Tibial nerve (tissue), 4 donors: ENCODE measurements at places on chromosomes 3 and 15.

GRCh38 chr3:45962033-45962432 is 18.8 kb downstream of the CXCR6 start:
- no peak for DNase-seq

DNA sequence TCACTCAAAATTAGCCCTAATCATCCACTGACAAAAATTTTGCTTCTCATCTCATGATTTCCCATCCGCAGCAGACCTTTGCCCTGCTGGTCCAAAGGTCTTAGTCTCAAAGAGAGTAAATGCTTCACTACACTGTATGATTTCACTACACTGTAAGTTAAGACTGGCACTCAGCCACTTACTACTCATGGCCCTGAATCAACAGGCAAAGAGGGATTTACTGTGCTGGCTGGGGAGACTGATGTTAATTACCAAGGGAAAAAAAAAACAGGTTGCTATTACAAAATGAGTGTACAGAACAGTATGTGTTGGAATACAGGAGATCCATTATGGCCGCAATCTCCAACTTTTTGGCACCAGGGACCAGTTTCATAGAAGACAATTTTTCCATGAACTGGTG is 214.8 kb downstream of the ZMAT3 start:
- no peak for DNase-seq

DNA sequence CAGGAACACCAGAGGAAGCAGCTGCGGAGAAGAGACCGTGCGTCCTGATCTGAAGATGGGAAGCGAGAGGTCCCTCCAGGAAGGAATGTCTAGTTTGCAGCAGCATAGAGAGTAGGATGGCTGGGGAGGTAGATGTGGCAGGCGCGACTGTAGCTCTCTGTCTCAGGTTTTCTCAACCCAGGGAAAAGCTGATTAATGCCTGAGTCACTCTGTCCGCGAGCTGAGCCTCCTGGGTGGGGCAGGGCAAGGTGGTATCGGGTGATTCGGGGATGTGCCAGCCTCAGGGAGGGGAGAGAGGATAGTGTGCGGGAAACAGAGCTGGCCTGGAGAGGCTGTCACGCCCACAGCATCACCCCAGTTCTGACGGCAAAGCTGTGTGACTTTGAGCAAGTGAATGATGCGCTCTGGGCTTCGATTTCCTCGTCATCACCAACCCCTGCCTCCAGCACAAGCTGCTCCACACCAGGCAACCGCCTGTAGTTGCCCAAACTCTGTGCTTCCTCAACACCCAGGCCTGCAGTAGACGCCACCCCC is 28.4 kb downstream of the CPN2 start:
- DNase-seq: no peak

GRCh38 chr3:127593178-127593577 is 2.6 kb upstream of the TPRA1 start:
- DNase-seq: no peak

GRCh38 chr3:66047311-66048050 is 8.8 kb upstream of the MAGI1 start:
- DNase-seq: peak; percentile 28

- DNase-seq: no peak
Observed at GRCh38 chr15:39785139-39785538, 2.5 kb upstream of the FSIP1 start.

DNA sequence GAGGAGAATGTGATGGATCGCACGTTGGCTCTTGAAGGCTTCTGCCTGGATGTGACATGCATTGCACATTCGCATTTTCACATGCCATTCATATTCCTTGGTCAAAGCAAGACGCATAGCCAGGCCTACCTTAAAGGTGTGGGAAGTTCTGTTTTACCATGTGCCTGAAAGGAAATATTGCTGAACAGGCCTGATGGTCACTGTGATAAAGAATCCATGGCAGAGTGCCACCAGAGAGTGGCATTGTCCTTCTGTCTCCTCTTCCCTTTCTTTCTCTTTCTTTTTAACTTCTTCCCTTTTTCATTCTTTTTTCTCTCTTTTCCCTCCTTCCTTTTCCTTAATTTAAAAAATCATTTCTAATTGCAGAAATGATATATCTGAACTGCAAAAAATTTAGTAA is 15.9 kb upstream of the MITF start:
- no peak for DNase-seq

DNA sequence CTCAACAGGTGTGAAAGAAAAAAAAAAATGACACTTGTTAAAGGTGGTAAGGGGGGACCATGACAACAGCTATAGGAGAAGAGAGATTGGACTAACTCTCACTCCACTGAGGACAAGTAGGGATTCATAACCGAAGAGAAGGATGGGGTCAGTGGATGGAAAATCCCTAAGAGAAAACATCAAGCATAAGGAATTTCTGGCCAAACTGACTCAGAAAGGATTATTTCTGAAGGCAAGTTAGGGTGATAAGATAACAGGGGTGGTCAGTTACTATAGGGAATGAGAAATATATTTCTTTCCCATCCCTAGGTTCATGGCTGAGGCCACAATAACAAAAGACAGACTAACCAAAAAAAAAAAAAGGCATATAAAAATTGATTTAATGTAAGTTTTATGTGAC is 9.5 kb upstream of the RARB start:
- no peak for DNase-seq

GRCh38 chr3:78257951-78258530 is 1218.1 kb downstream of the ROBO2 start:
- DNase-seq: no peak

- no peak for DNase-seq
Observed at GRCh38 chr3:24195504-24196230, 250.6 kb downstream of the NR1D2 start.

DNA sequence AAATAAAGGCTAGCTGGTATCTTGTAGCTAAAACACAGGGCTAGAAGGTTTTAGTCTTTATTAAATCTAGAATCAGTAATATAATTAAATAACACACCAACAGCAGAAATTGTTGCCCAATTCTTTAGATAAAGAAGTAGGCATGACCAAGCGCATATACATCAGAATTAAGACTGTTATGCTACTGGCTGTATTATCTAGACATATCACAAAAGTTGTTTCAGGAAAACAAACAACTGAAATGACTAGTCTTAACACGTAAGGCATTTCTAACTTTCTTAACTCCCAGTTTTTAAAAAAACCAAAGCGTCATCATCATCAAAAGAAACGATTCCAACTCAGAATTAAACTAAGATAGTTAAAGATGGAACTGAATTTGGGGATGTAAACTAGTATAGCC is 55.4 kb downstream of the EMC4 start:
- DNase-seq: no peak

DNA sequence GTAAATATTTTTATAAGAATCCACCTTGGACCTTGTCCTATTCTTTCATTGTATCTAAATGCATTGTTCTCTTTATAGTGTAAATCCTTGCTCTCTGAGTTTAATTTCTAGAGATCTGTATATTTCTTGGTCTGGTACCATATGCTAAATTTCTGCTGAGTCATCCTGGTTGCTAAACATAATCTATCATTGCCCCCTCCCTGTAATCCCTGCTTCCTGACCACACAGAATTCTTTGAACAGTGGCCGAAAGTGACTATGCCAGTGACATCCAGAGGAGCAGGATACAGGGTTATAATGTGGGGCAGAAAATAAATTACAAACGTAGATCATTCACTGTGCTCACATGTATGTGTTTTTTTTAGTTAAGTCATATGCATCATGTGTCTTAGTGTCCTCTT is 143.1 kb downstream of the DIPK2A start:
- DNase-seq: no peak

GRCh38 chr3:16478516-16478915 is 35.0 kb downstream of the RFTN1 start:
- DNase-seq: no peak

DNA sequence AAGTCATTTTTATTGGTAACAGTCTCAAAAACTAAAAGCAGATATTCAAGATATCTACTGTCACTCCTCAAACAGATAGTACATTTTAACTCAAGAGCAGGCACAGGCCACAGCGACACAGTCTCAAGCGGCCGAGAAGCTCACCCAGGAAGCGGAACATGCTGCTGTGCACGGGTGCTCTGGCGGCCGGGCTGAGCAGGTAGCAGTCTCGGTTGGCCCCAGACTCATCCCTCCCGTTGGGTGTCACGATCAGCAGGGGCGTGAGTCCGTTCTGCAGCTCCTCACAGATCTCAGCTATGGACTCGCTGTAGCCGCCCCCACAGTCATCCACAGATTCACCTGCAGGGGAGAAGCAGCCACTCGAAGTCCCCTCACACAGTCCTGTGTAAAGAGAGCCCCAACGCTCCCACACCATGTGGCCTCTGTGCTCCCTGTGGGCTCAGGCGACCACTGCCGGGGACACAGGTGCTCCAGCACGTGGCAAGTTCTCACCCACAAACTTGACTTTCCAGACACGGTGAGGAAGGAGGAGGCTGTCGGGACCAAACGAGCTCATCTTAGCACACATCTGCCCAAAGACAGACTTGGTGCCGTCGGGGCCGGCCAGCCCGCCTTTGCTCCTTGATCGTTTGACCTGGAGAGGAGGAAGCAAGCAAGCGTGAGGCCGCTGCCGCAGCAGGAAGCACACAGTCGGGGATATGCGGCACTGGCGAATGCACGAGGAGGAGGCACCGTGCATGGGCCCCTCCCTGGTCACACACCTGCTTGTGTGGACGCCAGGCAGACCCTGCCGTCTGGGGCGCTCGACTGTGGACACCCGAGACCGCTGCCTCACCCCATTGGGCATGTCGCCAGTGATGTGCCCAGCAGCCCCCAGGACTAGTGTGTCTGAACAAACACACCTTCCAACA is 17.7 kb upstream of the OCA2 start:
- no peak for DNase-seq

GRCh38 chr3:2554656-2555055 is 456.0 kb downstream of the CNTN4 start:
- no peak for DNase-seq

GRCh38 chr3:119911748-119912147 is 129.8 kb downstream of the NR1I2 start:
- DNase-seq: no peak

DNA sequence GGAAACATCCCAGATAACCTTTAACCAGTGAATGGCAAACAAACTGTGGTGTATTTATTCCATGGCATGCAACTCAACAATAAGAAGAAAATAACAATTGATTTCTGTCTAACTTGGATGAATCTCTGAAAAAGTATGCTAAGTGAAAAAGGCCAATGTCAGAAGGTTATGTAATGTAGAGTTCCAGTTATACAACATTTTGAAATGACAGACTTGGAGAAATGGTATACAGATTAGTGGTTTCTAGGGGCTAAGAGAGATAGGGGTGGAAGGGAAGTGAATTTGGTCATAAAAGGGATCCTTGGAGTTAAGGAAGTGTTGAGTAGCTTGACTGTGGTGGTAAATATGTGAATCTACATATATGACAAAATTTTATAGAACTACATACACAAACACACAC is 269.4 kb upstream of the SUCLG2 start:
- DNase-seq: no peak

GRCh38 chr15:36644191-36644896 is 64.9 kb downstream of the CDIN1 start:
- DNase-seq: no peak

DNA sequence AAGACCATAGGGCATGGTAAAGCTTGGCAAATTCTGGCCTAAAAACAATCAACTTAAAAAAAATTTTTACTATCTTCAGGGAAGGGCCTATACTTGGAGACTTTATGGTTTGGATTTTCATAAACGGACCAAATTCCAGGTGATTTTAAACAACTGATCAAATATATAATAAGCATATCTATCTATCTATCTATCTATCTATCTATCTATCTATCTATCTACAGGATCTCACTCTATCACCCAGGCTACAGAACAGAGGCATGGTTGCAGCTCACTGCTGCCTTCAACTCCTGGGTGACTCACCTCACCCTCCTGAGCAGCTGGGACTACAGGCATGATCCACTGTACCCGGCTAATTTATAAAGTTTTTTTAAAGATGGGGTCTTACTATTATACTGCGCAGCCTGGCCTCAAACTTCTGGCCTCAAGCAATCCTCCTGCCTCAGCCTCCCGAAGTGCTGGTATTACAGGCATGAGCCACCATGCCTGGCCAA is 6.7 kb downstream of the SPPL2A start:
- DNase-seq: no peak

DNA sequence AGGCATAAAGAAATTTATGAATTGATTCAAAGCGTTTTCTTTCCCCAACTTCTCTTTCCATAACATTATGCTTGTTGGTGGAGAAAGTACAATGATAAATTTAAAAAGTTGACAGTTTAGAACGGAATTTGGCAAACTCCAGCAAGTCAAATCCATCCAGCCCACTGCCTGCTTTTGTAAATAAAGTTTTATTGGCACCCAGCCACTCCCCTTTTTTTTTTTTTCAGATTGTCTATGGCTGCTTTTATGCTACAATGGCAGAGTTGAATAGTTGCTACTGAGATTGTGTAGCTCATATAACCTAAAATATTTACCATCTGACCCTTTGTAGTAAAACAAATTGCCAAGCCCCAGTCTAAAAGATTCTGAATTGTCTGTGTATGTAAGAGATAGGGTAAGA is 112.8 kb upstream of the RBMS3 start:
- DNase-seq: no peak

DNA sequence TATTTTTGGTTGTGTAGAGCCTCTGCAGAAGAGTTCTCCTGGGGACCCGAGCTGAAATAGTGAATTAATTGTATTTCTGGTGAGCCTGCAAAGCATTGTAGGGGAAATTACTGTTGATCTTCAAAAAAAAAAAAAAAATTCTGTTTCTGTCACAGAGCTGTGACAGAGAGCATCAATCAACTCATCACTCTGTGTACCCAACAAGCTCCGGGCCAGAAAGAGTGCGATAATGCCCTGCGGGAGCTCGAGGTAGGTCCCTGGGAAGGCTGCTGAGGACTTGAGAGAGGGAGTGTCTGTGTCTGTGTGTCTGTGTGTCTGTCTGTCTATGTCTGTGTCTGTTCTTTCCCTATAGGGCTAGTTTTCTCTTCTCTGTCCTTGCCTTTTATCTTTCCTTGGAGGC is 294.4 kb upstream of the TPM1 start:
- no peak for DNase-seq

DNA sequence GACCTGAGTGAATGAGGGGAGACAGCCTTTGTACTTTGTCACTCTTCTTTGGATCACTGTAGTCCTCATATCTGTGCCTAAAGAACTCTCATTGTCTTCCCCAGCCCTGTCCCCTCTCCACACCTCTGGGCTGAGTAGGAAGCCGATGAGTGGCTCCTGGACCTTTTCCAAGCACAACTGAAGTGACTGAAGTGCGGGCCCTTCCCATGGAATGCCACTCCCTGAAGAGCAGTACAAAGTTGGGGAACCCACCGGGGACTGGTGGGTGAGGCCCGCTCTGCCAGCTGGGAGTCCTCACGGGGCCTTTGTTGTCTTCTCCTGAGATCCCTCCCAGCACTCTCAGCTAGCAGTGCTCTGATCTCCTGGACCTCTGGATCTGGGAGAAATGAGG is 90.1 kb downstream of the AAGAB start:
- DNase-seq: no peak

- DNase-seq: no peak
Observed at GRCh38 chr15:74584204-74584603, 31.4 kb upstream of the CLK3 start.

DNA sequence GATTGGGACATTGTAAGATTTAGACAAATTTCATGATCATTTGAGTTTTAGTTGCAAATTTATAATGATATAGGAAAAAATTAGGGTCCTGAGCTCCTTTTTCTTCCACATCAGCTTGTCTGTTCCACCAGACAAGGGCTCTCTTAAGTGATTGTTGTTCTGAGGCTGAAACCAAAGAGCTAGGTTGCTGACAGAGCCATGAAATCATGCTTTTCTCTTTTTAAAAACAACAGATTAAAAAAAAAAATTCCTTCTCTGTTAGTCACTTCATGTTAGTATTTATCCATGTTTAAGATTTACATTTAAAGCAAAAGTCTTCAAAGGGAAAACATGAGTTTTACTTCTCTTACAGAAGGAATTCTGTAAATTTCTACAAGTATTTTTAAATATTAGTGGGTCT is 56.8 kb downstream of the ATP2C1 start:
- no peak for DNase-seq
